ENCODE measurements at places on chromosomes 6 and 20.
A peak's percentile ranks its signal among the peaks of the same experiment; 100 is the strongest.

DNA sequence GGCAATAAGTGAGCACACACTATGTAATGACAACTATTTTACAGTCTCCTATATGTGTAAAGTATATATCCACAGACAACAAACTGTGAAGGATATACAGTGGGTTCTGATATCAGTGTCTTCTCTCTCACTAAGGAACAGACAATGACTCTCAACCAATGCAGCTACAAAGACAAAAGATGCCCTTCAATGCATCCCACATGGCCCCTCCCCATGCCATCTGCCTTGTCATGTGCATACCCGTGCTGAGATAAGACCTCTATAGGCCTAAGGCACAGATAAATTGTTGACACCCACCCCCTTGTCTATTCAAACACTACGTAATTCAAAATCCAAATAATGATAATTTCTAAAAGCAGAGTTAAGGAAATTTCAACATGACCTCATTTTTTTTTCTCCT lies 1123.5 kb upstream of the MAP3K7 start:
- no peak for DNase-seq

DNA sequence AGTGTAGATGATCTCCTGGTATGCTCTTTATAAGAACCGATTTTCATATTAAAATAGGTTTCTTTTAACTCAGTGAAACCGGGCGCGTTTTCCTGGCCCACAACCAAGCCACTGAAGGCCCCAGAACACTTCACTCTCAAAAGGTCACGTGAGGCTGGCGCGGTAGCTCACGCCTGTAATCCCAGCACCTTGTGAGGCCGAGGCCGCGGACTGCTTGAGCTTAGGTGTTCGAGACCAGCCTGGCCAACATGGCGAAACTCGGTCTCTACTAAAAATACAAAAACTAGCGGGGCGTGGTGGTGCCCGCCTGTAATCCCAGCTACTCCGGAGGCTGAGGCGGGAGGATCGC lies 402 bp upstream of the TAF8 start:
- DNase-seq, result peak; percentile 50

DNA sequence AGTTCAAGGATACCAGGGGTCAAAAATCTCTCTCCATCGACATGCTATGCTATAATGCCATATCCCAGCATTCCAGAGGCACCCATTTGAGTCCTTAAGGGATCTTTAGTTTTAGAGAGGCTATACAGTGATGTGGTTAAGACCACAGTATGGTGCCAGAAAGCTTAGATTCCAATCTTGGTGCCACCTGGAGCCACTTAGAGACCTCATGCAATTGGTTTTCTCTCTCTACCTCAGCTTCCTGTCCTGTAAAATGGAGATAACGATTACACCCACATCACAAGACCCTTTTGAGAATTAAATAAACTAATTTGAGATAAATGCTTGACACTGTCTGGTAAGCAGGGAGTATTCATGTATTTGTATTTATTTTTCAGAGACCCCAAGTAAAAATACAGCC lies 39.0 kb downstream of the PLAGL1 start:
- no peak for DNase-seq

DNA sequence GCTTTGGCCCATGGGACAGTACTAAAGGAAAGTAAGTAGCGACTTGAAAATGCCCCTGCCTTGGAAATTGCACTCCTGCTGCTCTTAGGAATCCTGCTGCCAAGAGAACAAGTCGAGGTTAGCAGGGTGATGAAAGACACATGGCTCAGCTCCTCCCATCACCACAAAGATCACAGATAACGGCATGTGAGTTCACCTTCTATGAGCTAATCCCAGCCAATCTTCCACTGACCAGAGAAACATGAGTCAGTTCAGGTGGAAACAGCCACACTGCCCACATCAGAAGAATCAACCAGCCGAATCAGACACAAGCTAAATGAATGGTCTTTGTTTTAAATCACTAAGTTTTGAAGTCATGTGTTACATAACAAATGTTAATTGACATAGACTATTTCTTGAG lies 106.3 kb downstream of the PRKN start:
- DNase-seq, result peak; percentile 52

GRCh38 chr6:106110164-106110826 lies 24.2 kb downstream of the PRDM1 start:
- DNase-seq, result no peak

- peak; percentile 29 for DNase-seq
These were observed 79.4 kb downstream of the HMGCLL1 start for GRCh38 chr6:55499591-55499990.

DNA sequence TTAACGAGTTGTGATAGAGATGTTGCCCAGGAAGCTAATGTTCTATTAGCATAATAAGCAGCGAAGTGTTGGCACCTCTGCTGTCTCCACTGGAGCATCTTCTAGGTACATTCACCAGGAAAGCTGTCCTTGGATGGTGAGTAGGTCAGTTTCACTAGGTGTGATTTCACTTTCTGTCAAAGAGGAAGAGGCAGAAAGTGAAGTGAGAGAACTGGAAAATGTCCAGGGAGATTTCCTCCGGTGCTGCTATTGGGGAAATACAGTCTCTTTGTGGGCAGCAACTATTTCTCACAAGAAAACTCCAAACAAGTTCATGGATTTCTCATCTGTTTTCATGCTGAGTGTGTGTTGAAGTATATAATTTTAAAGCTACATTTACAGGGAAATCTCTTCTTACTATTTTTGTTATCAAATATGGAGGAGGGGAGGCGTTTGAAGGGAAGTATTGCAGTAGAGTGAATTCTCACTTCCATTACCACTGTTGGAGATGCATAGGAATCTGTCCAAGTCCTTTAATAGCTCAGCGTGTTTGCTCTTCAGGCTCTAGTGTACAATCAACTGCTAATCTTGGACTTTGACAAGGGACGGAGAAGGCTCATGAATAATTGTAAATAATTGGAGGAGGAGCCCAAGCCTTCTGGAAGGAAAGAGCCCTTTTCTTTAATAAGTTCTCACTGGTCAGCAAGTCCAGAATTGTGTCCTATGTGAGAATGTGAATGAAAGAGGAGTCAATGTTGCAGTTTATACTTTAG lies 16.1 kb upstream of the TSBP1 start:
- DNase-seq, result no peak

DNA sequence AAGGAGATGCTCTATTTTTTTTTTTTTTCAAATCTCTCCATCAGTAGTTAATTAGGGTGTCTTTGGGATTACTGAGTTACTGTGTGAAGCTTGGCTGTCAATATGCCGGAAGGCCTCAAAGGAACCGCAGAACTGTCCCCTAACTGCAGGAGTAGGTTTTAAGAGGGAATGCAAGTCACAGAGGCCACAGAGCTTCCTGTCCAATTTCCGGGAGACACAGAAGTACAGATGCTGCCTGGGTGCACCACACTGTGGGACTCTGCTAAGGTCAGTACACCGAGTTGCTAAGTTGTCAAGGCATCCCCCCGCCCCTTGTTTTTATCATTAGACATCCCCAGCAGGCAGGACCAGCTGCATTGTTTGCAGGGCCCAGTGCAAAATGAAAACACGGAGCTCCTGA lies 120.2 kb upstream of the RAB32 start:
- no peak for DNase-seq

GRCh38 chr20:32357375-32357868 lies 709 bp upstream of the ASXL1 start:
- DNase-seq, result peak; percentile 63

GRCh38 chr6:164286011-164286410 lies 871.5 kb downstream of the QKI start:
- peak; percentile 26 for DNase-seq

DNA sequence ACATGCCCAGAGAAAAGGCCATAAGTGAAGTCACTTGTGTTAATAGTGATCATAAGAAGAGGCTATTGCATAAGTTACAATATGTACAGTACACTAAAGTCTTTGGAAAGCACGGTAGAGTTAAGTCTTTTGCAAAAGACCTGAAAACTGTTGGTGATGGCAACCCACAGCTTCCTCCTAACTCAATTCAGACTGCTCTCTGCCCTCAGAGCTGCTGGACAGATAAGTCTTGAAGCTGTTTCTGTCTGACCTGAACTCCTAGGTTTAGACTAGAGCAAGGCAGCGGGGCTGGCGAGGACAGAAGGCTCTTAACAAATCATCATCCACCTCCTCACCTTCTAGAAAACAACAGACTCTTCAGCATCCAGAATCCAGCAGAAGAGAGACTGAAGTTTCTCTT lies 125.4 kb downstream of the CD24 start:
- DNase-seq, result no peak

DNA sequence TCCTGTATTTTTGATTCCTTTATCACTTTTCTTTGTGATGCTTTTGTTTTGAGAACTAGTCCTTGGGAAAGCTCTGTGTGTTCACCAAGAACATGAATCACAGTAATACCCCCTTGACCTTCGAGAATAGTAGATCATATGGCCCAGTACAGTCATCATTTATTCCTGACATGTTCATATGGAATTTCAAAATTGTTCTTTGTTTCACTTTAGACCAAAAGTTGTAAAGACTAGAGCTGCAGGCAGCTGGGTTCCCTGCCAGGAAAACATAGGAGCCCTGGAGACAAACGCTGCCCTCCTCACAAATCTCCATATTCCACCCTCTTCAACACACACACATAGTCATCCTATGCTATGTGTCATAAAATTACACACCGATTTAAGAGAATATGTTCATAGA lies 621.2 kb upstream of the EYS start:
- peak; percentile 22 for DNase-seq

GRCh38 chr20:64179805-64180204 lies 15.6 kb downstream of the MYT1 start:
- DNase-seq, result no peak

DNA sequence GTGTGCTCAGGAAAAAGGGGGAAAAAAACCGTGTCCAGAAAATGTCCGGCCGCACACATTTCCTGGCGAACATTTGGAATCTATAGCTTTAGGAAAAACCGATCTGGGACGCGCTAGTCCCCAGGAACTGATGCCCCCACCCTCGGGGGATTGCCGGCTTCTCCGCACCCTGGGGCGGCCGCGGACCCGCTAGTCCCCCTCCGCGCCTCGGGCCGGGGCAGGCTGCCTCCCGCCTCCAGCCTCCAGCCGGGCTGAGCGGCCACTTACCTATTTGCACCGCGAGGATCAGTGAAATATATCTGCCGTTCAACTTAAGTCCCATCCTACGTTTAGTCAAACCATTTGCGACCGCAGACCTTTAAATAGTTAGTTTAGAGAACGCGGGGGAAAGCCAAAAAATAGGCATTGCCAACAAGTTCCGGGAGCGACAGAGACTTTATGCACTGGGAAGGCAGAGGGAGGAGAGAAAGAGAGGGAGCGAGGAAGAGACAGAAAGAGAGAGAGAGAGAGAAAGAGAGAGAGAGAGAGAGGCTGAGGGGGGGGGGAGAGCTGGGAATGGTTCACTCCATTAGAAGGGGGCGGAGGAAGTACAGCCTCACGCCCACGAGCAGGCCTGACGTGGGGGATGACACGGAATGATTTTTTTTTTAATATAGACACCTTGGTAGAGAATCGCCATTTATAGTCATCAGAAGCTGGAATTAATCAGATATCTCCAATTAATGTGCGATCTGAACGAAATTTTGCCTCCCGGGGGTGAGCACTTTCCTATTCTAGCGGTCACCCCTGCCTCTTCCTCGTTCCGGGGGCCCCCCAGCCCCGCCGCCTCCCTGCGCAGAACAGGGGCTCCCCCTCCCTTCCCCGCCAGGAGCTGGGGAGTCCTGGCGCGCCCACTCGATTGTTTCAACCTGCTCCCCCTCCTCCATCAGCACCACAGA lies at the start of gene NRN1:
TSS of gene NRN1 (minus strand) at position 498 of the 938 bp plus-strand sequence. CDS start at position 322, 176 bp downstream.
- DNase-seq, result peak; percentile 67

DNA sequence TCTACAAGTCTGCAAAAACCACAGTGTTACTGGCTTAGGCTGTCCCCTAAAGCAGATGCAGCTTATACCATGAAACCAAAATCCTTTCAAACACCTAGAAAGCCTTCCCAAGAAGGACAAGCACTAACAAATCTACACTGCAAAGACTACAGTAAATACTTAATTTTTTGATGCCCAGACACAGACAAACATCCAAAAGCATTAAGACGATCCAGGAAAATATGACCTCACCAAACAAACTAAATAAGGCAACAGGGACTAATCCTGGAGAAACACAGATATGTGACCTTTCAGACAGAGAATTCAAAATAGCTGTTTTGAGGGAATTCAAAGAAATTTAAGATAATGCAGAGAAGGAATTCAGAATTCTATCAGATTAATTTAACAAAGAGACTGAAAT lies 423.5 kb downstream of the COL12A1 start:
- no peak for DNase-seq

GRCh38 chr6:73832313-73832712 lies 136.3 kb downstream of the CD109 start:
- DNase-seq, result peak; percentile 95

DNA sequence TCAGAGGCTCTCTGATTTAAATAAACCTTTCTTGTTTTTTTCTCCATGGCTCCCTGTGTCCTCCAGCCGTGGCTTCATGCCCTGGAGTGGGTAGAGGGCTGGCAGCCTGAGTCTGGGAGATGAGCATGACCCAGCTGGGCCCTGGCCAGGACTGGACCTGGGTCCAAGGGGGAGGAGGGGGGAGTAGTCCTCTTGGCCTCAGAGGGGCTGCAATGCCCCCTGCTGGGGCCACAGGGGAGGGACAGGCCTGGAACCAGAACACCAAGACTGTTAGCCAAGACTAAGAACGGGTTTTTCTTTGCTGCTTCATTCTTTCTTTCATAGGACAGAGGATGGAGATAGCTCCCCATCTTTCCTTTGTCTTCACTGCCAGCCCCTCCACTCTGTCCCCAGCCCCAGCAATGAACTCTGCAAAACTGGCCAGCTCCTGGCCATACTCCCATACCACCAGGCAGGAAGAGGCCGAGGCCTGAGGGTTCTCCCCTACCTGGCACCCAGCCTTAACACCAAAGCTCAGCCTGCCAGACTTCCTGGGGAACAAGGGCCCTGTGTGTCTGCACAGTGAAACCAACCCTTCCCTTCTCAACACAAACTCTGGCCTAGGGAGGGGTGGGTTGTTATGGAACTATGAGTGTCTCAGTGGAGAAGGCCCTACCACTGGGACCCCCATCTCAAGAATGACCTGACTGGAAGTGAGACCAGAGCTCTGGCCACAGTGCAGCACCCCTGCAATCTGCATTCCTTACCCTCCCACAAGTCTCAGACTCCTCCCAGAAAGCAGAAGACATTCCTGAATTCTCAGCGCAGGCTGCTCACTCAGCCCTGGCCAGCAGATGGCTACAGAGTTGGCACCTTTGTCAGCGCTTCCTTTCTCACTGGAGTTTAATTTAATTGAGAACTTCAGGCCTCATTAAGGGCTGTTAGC lies 11.0 kb downstream of the SLC29A1 start:
- DNase-seq, result peak; percentile 79
